MCF 10A (cell line): ENCODE measurements at places on chromosomes 2 and 18. TPM values are rescaled to one million over a fixed set of nuclear protein-coding genes. Genes with fewer than 3 reads are reported as not detected.

GRCh38 chr18:13797157-13797611 is 26.8 kb upstream of the MC5R start:
- H3K4me1 ChIP-seq, result peaks cover 14% of the 10 kb centered on the region
- H3K4me3 ChIP-seq, result no peak overlapping the region
- H3K27ac ChIP-seq, result no peak overlapping the region
- peak; percentile 39 for DNase-seq

DNA sequence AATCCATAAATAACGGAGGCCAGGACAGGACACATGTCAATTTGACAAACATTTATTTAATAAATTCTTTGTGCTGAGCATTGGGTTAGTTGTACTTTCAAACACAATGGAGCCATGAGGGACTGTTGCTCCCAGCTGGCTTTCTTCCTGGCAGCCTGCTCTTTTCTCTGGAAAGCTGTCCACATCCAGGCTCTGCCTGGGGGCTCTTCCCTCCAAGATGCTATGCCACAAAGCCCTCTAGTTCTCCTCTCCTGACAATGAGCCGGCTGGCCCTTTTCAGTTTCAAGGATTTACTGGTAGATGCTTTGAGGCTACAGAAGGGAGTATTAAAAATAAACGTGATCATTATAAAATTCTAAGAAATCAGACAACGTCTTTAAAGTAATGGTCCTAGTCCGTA is 44.1 kb upstream of the SLC14A2 start:
- H3K4me3 ChIP-seq, result no peak overlapping the region
- no peak for DNase-seq
- no peaks in the 10 kb centered on the region for H3K27me3 ChIP-seq
- no peak overlapping the region for H3K27ac ChIP-seq
- peaks cover 5% of the 10 kb centered on the region for H3K36me3 ChIP-seq

DNA sequence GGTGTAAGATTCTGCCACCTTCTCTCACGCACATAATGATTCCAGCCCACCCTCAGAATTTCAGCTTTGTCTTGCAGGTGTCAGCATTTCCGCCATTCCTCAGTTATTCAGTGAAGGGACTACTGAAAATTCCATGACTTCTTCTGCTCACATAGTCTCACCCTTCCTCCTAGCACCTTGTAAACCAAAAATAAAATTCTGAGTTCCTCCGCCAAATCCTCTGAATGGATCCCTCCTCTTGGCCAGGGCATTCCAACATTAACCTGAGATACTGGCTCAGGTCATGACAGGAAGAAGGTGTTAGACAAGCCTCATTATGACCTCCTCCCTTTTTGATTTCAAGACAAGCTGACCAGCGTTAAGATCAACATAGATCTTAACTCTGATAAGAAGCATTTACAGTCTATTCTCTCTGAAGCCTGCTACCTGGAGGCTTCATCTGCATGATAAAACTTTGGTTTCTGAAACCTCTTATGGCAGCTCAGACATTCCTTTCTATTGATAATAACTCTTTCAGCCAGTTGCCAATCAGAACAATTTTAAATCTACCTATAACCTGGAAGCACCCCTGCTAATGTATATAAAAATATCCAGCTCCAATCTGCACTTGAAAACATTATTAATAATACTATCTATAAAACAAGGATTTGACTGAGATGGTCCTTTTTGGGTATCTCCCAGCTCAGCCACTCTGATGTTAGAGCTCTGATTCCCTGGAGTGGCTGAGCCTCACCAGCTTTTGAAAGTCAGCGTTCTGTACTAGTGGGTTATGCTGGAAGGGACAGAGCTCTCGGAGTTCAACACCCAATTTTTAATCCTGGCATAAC is 136.4 kb upstream of the APCDD1 start:
- H3K4me3 ChIP-seq, result no peak overlapping the region
- H3K4me1 ChIP-seq, result peaks cover 18% of the 10 kb centered on the region
- H3K27me3 ChIP-seq, result no peaks in the 10 kb centered on the region

DNA sequence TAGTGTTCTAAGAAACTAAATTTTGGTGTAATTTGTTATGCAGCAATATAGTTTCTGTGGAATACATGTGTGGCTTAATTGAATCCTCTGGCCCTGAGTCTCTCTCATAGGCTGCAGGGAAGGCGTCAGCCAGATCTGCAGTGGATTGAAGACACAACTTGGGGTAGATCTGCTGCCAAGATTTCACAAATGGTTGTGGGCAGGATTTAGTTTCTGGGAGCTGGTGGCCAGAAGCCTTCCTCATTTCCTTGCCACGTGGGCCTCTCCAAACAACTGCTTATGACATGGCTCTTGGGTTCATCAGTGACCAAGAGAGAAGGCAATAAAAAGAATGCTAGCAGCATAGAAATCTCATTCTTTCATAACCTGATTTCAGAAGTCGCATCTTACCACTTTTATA is 28.2 kb downstream of the CCDC102B start:
- H3K27me3 ChIP-seq, result no peaks in the 10 kb centered on the region
- H3K4me1 ChIP-seq, result no peaks in the 10 kb centered on the region
- H3K36me3 ChIP-seq, result no peaks in the 10 kb centered on the region
- H3K4me3 ChIP-seq, result no peak overlapping the region
- no peak for DNase-seq
- no peak overlapping the region for H3K27ac ChIP-seq

DNA sequence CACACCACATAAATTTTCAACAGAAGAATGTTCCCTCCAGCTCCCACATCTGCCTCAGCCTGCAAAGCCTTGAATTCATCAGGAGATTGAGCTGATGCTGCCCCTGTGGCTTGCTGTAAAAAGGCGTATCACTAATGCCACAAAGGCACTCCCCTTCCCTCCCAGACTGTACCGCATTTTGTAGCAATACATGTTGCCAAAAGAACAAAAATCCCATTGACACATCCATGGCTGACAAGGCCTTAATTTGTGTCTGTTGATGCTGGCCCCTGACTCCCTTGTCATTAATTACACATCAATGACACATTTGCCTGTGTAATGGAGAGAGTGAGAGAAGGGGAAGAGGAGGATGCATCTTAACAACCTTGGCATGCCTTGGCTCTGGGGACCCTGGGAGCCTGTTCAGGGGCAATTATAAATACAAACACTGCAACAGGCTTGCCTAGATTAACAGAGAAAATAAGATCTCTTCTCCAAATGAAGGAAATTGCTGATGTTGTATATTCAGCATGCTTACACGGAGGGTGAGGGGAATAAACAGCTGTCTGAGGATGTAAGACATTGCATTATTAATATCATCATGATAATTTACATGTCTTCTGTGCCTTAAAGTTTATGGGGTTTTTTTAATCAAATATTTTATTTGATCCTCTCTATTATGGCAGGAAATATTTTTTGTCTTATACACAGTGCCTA is 264.0 kb downstream of the SUCLG1 start:
- no peaks in the 10 kb centered on the region for H3K27me3 ChIP-seq
- no peak overlapping the region for H3K4me3 ChIP-seq
- H3K4me1 ChIP-seq, result no peaks in the 10 kb centered on the region
- H3K27ac ChIP-seq, result no peak overlapping the region

- H3K36me3 ChIP-seq, result no peaks in the 10 kb centered on the region
- H3K4me1 ChIP-seq, result peaks cover 5% of the 10 kb centered on the region
- H3K4me3 ChIP-seq, result no peak overlapping the region
- H3K27me3 ChIP-seq, result peaks cover 32% of the 10 kb centered on the region
Measured at GRCh38 chr18:47777626-47778025, 152.8 kb downstream of the SMAD2 start.

DNA sequence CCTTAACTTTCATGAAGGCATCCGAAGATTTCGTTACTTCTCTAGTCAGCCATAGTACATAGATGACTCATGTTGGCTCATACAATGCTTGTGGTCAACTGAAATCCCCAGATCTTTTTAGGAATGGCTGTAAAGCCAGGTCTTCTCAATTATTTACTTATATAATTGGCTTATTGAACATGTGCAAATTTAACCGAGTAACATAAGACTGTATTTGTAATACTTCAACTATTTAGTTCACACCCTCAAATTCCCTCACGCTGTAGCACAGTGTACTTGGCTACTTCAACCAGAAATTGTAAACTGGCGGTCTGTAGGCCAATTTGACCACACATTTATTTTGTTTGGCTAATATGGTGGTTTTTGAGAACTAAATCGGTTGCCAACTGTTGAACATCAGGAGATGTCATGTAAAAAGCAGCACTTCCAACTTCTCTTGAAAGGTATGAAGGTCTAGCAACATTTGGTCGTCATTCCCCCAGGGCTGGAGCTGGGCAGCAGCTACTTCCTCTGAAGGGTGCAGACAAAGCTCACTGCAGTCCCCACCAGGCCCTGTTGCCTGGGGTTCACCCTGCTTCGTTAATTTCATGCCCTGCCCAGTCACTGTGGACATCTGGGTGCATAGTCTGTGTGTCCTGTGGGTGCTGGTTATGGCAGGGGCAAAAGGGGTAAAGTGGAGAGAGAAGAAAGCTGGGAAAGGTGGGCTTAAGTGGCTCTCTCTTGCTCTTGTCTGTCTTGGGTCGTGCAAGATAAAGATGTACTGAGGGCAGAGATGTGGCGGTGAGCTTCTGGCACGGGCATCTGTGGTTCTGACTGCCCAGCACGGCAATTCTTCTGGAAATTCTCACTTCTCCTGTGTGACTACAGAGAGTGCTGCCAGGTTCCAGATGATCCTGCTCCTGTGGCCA is 3.2 kb upstream of the SH3RF3 start:
- no peaks in the 10 kb centered on the region for H3K27me3 ChIP-seq

Gene RBFA
- 38.2 and 47.4 TPM in 2 replicates for total RNA-seq

Gene KYNU
- 143 and 160 TPM in 2 replicates for total RNA-seq

Gene SLC25A52
- total RNA-seq, result not detected in 2 replicates

Gene TCF4
- total RNA-seq, result 5.1 and 6.2 TPM in 2 replicates

DNA sequence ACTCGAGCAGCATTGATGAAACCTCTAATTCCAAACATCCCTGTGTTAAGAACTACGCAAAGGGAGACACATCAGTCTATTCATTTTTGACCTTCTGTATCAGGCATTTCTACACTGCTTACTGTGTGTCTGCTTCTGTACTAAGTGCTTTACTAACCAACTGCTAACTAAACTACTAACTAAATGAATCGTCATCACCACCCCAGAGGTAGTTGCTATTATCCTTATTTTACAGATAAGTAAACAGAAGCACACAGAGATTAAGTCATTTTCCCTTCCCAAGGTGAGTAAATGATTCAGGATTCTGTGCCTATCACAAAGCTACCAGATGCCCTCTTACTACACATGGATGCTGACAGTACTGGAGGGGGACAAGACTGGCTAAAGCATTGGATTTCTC is 284.1 kb downstream of the AGPS start:
- DNase-seq, result no peak
- H3K4me3 ChIP-seq, result no peak overlapping the region
- no peaks in the 10 kb centered on the region for H3K27me3 ChIP-seq
- no peaks in the 10 kb centered on the region for H3K4me1 ChIP-seq
- H3K36me3 ChIP-seq, result no peaks in the 10 kb centered on the region

GRCh38 chr2:239322416-239323086 is 78.3 kb downstream of the HDAC4 start:
- H3K4me3 ChIP-seq, result no peak overlapping the region
- DNase-seq, result peak; percentile 70
- peaks cover 7% of the 10 kb centered on the region for H3K36me3 ChIP-seq
- no peaks in the 10 kb centered on the region for H3K27me3 ChIP-seq

DNA sequence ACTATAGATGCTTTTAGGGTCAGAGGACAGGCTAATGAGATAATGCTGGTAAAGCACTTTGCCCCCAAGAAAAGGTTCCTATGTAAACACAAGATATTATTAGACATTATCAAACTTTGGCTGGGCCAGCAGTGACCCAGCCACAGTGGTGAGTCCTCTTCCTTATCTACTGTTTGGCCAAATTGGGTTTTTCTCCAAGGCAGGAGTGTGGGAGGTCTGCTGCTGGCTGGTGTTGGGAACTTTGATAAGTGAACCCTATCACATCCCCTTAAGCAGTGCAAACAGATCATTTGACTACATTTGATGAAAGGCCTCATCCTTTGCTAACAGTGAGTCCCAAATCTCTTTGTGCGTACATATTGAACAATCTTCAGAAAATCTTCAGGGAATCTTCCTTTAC is 16.2 kb downstream of the FZD7 start:
- H3K36me3 ChIP-seq, result peaks cover 6% of the 10 kb centered on the region
- H3K4me1 ChIP-seq, result no peaks in the 10 kb centered on the region
- DNase-seq, result no peak
- no peak overlapping the region for H3K4me3 ChIP-seq
- H3K27me3 ChIP-seq, result peaks cover 35% of the 10 kb centered on the region

DNA sequence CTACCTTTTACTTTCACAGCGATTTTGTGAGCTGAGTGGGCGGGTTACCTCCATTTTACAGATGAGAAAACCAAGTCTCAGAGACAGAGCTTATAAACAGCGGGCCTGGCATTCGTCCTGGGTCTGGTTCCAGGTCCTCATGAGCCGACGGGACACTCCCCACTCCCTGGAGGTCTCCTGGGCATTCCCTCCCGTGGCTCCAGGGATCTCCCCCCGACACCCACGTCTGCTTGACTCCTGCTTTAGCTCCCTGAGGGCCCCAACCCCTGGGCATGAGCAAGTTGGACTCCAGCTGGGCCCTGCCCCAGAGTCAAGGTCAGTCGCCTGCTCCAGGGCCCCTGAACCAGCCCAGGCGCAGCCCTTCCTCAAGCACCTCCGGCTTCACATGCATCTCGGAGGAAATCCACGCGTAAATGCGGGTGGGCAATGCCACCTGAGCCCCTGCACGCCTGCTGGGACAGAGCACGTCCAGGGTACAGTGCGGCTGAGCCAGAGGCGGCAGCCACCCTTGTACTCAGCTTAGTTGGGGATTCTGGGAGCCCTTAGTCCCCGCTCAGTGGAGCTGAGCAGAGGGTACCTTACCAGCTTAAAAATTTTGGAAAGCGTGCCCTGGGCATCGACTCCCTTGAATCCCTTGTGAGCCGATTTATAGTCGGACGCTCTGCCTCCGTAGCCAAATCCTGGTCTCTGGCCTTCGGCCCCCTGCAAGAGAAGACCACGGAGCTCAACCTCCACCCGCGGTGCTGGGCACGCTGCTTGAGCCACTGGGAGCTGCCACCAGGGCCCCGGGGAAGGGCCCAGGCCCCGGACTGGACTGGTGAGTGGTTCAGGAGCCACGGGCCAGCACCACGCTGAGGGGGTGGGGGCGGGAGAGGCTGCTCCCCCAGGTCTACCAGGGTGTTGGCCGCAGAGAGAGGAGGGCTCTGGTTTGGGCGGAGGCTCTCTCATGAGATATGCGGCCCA is 148.1 kb downstream of the MBP start:
- no peak overlapping the region for H3K27ac ChIP-seq
- no peaks in the 10 kb centered on the region for H3K36me3 ChIP-seq
- H3K4me3 ChIP-seq, result no peak overlapping the region
- no peak for DNase-seq
- peaks cover 11% of the 10 kb centered on the region for H3K27me3 ChIP-seq

DNA sequence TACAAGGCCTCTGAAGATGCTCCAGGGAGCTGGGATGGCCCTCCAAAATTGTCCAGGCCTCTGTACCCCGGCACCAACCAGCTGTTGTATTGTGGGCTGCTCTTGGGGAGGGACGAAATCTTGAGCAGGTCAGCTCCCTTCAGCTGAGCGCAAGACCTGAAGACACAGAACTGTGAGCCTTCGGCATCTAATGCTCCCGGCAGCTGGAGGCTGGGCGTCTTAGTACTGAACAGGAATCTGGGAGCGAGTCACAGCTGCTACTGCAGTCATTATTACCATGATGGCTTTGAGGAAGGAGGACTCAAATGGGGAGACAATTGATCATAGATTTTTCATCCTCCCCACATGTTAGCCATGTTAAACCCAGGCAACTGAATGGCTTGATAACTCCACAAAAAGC is 83.0 kb upstream of the LTBP1 start:
- peaks cover 10% of the 10 kb centered on the region for H3K4me1 ChIP-seq
- H3K36me3 ChIP-seq, result no peaks in the 10 kb centered on the region
- H3K4me3 ChIP-seq, result no peak overlapping the region

Gene TNP1
- not detected in 2 replicates for total RNA-seq
